ENCODE measurements at places on chromosomes 6 and 20.
A peak's percentile ranks its signal among the peaks of the same experiment; 100 is the strongest.

GRCh38 chr6:67129780-67130179 lies 1422.8 kb upstream of the EYS start:
- DNase-seq: no peak

DNA sequence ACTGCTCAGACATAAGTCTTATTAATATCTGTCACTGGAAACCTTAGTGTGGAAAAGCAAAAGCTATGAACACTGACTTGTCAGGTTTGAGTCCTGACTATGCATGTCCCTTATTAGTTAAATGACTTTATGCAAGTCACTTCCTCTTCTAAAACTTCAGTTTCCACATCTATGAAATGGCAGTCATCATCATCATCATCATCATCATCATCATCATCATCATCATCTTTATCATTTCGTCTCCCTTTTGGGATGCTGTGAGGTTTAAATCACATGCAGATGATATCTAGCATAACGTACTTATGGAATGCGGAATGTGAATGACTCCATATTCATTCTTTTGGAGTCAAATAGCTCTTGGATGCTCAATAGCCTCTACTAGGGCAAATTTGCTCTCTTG lies 24.5 kb downstream of the HDGFL1 start:
- DNase-seq: no peak

GRCh38 chr6:164148788-164149187 lies 734.3 kb downstream of the QKI start:
- DNase-seq: no peak

DNA sequence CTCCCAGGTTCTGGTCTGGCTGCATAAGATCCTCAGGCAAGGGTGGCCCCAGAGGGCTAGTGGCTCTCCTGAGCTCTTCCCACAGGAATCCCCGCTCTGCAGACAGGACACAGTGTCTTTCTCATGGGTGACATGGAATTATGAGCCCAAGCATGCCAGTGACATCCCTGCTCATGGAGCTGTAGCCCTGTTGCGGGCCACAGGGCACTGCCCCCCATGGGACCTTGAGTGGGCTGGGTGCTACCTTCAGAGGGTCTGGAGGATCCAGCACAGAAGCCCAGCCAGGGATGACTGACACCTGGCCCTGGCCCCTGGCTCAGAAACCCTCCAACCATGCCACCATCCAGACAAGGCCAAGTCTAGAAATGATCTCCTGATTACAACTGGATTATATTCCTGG lies 657.5 kb upstream of the DEFB115 start:
- DNase-seq: no peak

DNA sequence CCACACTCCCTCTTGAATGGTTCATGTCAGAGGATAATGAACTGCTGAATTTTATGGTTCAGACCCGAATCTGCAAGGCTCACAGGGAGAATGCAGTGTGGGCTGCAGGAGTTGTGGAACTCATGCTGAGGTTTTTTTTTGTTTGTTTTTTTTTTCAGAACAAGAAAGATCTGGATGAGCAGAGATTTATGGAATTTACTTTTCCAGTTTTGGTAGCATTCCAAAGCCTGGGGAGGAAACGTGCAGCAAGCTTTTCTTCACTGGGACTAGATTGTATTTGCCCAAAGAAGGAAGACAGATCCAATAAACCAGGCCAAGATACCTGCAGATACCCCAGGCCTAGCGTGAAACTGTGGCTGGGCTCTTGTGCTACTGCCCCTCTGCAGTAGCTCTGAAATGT lies 223.9 kb upstream of the TAB2 start:
- no peak for DNase-seq

- no peak for DNase-seq
Observed at GRCh38 chr20:23049201-23050075, at the start of gene THBD. Gene THBD (minus strand): TSS chr20:23049672. CDS start chr20:23049504, 168 bp downstream.

GRCh38 chr20:11982955-11983470 lies 65.3 kb downstream of the BTBD3 start:
- DNase-seq: no peak

GRCh38 chr6:36302227-36302976 lies 32.5 kb downstream of the PNPLA1 start:
- DNase-seq: peak; percentile 84

GRCh38 chr20:10581823-10582222 lies 92.0 kb downstream of the JAG1 start:
- no peak for DNase-seq

DNA sequence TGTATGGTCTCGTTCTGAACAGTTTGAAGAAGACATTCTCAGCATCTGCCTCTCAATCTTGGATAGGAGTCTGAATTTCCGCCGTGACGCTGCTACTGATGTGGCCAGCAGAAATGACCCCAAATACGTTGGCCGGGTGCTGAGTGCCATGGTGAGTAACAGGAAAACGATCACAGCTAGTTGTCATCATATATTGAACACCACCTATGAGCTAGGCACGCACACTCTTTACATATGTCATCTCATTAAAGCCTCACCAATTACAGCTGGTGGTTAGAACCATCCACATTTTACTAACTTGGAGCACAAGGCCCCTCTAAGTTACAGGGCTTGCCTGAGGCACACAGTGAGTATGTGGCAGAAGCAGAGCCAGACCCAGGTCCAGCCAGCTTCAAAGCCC lies 17.1 kb downstream of the TGM3 start:
- DNase-seq: no peak

GRCh38 chr20:63736893-63737694 lies 630 bp downstream of the LIME1 start:
- peak; percentile 47 for DNase-seq

- DNase-seq: no peak
Observed at GRCh38 chr6:4316867-4317400, 181.6 kb upstream of the ECI2 start.

DNA sequence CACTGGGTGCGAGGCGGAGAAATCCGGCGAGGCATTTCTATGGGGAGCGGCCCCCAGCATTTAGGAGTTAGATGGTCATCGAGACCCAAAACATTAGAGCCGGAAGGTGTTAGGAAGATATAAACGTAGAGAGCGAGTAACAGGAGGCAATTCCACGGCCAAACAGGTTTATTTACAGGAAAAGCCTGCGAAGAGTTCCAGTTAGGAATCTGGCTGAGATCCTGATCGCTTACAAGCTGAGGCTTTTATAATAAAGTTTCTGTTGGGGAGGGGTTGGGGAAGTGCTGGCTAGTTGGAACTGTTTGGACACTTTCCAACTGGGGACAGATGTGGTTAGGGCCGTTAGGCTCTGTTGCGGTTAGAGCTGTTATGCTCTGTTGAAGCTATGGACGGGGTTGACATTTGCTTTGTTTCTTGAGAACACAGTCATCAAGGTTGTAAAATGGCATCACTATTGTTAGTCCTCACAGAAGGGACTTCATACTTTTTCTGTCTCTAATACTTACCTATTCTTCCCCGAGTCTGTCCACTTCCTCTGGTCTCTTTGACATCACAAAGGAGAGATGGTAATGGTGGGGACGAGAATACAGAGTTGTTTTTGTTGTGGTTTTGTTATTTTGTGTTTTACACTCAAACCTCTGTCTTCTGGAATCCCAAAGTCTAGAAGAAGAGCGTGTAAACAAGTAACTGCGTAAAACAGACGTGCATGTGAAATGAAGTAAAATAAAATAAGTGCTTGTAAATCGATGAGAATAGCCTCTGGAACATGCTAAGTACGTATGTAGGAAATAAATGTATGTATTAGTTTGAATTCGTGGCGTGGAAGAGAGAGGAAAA lies 554 bp upstream of the ZSCAN31 start:
- peak; percentile 70 for DNase-seq

DNA sequence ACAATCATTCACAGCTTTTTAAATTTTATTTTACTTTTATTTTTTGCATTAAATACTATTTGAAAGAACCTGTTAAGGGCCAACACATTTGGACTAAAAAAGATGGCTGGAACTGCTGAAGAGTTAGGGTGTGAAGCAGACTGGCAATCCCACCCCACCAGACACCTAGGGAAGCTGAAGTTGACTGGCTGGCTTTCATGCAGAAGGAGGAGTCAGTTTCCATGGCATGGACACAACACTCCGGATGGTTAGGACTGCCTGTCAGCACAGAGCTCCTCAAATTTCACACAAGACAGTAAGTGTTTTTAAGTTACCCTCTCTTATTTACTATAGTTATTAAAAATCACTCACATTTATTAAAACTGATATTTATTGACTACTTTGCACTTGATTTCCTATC lies at the start of gene ANKRD66:
ANKRD66 (plus strand) TSS at position 238 of the 400 bp plus-strand sequence. CDS start 5,016 bp downstream, outside the sequence.
- no peak for DNase-seq

Data from stimulated activated naive B cell treated with anti-CD40 and anti-IgM and Interleukin-4, amounts not matched to agents 10 μg/mL and 1 μg/mL and 100 μg/mL, for 72 hours (primary cell).